Body of pancreas (tissue), 4 donors: ENCODE measurements at places on chromosomes 1 and 21.

GRCh38 chr1:228691926-228692325 lies 43.4 kb upstream of the RHOU start:
- DNase-seq, result peak; percentile 52

- DNase-seq, result no peak
These were observed 14.2 kb downstream of the RGS8 start for GRCh38 chr1:182670032-182670749.

GRCh38 chr1:21913258-21913657 lies 23.9 kb downstream of the HSPG2 start:
- DNase-seq, result no peak

DNA sequence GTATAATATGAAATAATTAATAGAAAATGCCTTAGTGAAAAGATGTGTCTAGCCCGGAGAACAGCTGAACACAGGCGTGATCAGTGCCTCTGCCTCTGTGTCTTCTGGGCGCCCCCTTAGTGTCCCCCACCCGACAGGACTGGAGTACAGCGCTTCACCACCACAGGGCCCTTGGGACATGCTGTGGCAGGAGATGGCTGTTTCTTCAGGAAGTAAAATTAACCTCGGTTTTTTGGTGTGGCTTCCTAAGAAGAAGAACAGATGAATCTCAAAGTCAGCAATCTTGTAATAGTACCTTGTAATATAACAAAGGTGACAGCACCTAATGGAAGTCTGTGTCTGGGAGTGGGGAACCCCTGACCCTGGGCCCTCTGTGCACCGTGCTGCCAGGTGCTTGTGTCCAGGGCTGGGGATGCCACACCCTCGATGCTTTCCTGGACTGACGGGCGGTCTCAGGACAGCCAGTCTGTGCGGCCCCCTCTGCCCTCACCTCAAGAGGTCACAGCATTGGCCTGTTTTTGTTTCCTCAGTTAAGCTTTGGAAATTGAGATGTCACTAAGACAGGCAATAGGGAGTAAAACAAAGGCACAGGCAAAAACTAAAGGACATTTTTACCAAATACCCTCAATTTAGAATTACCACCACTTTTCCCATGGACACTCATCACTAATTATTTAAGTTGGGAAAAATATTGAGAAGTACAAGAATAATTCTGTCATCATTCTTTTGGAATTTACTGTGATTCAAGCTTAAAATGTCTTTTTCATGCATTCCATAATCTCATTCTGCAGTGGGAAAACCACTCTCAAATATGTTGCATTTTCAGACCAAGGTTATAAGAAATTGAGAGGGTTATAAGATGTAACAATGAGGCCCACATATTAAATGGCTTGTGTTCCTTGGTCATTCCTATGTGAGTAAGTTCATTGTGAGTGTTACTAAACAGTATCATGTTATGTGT lies 79.3 kb downstream of the ADARB1 start:
- no peak for DNase-seq

- DNase-seq, result no peak
These were observed 24.1 kb upstream of the DESI2 start for GRCh38 chr1:244628789-244629188.

- peak; percentile 70 for DNase-seq
These were observed 383.5 kb downstream of the OMA1 start for GRCh38 chr1:58162952-58163550.

DNA sequence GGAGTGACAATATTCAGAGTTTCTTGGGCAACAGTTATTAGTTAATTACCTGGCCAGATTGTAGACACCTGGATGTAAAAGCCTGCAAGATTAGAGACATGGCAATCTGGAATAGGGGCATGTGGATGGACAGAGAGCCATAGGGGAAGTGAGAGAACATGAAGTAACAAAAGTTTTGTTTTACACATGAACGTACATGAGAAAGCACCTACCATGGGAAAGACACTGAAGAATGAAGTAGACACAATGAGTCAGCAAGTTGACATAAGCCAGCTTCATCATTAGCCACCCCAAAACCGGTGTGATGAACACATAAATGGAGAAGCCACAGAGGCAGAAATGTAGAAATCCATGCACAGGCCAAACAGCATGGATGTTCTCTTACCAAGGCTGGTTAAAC lies 462.1 kb upstream of the C1orf87 start:
- DNase-seq, result no peak
